ENCODE measurements at places on chromosomes 2 and 18.
A peak's percentile ranks its signal among the peaks of the same experiment; 100 is the strongest.

- DNase-seq: no peak
Measured at GRCh38 chr18:51447351-51448342, 250.2 kb upstream of the MEX3C start.

DNA sequence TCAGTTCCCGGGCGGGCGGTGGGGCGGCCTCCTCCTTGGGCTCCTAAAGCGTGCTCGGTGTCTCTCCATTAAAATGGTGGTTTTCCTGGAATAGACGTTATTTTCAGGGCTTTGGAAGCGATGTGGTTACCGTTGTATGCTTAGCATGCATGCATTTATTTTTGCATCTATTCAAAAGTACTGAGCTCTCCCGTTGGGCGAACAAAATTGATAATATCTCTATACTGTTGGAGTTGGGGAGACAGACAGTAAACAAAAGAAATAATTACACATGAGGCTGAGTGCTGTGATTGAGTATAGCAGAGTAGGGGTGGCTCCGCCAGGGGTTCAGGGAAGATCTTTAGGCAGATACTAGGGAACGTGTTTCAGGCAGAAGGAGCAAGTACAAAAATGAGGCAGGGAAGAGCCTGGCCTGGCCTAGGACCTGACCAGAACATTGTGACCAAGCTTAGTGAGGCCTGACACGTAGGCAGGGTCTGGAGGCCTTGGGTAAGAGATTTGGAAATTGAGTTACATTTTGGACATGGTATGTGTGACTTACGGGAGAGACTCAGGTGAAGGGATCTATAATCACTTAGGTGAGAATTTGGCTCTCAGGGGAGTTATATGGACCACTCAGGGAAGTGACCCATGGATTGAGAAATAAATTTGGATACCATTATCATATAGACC lies 674 bp downstream of the NCAPH start:
- no peak for DNase-seq

DNA sequence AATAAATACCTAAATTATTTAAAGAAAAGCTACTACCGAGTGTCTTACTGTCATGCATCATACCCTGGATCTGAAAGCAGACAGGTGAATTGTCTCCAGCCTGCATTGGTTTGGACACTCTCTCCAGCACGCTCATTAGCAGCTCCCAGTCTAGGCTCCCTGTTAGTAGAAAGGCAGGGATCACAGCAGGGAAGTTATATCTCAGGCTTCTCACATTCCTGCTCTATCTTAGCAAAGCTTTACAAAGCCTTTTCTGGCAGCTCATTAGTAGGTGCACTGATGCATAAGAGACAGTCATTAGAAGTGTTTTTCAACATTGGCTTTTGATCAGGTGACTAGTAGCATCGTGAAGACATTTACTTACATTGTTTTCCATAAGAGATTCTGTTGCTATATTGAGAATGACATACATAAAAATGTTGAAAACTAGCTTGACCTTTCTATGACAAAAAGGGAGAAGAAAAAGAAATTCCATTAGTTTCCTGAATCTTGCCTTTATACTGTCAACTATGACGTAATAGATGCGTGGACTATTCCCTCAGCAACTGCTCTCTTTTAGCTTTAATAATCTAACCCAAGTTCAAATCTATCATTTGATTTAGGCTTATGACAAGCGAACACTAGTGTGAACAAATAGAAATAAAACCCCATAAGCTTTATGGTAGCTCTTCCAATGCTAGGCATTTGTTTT lies 408.7 kb upstream of the KCNH7 start:
- DNase-seq: peak; percentile 25

GRCh38 chr2:128798502-128799283 lies 480.0 kb upstream of the HS6ST1 start:
- no peak for DNase-seq

DNA sequence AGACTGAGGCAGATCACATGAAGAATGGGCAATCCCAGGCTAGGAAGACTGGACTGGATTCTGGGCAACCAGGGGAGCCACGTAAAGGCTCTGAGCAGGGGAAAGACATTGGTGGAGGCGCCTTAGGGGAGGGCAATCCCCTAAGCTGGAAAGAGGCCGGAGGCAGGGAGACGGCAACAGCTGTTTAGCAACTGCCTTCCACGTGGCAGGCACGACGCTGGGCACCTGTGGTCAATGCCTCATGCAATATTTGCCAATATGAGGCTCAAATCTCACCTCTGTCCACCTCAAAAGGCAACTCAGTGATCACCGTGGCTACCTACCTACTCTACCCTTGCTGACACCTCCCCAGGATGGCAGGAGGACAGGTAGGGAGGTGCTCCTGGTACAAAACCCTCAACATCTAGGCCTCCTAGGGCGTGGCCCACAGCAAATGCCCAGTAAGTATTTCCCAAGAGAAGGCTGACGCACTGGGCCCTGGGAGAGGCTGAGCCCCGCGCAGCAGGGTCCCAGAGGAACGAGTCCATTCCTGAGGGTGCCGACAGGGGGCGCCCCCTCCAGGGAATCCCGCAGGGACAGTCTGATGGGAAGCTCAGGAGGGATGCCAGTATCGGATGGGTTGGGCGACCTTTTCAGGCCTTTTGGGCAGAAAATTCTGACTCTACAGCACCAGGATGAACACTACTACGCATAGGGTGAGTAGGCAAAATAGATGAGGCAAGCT lies 8.9 kb downstream of the BOLA3 start:
- no peak for DNase-seq

DNA sequence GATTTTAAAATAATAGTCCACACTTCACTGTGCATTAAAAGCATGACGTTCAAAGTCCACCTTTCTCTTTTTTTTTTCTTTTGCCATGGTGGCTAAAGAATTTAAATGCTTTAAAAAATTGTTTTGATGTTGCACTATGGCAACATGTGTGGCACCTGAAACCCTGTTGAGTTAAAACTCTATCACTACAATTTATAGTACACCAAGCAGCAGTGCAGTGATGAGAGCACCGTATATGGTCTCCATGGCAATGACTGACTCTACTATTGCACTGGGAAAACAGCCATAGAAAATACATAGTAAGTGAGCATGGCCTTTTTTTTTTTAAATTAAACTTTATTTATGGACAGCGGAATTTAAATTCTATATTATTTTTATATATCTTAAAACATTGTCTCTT lies 298.8 kb downstream of the FIGN start:
- no peak for DNase-seq

DNA sequence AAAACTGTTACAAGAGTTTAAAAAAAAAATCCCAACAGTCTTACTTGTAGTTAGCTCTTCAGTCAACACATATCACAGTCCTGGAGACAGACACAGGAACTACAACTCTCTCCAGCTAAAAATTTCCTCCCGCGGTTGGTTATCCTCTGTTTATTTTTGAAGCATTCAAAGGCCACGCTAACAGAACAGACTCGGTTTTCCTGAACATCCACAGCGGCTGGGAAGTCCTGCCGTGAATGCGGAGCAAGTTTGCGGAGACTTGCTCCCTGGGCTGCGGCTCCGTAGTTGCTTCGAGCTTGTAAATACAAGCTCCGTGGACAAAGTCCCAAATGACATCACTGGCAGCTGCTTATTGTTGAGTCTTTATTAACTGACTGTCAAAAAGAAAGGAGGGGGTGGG lies at the start of gene NCKAP5:
TSS of gene NCKAP5 (minus strand) at position 292 of the 400 bp plus-strand sequence. CDS start 50,937 bp downstream, outside the sequence.
- peak; percentile 71 for DNase-seq

GRCh38 chr2:29747786-29748470 lies 173.5 kb downstream of the ALK start:
- peak; percentile 99 for DNase-seq
